ENCODE measurements at places on chromosomes 11 and 22.

- no peak overlapping the region for H3K27ac ChIP-seq
- no peak for DNase-seq
- no peaks in the 10 kb centered on the region for H3K36me3 ChIP-seq
- H3K4me1 ChIP-seq: no peaks in the 10 kb centered on the region
- H3K27me3 ChIP-seq: no peaks in the 10 kb centered on the region
- no peak overlapping the region for H3K4me3 ChIP-seq
Measured at GRCh38 chr11:31957674-31958073, 133.2 kb upstream of the RCN1 start.

- no peaks in the 10 kb centered on the region for H3K4me1 ChIP-seq
- H3K27me3 ChIP-seq: no peaks in the 10 kb centered on the region
- H3K36me3 ChIP-seq: no peaks in the 10 kb centered on the region
- no peak overlapping the region for H3K4me3 ChIP-seq
- H3K27ac ChIP-seq: no peak overlapping the region
Measured at GRCh38 chr22:45919504-45920286, 57.3 kb downstream of the WNT7B start.

DNA sequence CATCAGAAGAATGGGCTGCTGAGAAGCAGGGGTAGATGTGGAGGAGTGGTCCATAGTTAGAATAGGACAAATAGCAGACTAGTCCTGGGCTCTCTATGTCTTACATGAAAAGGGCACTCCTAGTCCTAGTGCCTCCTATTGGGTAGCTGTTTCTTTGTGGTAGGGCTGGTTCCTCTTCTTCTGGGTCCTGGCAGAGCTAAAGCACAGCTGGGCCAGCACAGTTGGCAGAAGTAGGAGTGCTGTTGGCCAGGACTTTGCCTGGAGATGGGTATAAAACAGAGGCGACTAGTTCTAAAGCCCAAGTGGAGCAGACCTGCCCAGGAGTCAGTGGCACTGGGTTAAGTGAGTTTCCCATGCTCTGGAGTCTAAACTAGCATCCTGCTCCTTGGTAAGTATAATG lies 55.2 kb downstream of the PPFIBP2 start:
- no peak for DNase-seq
- H3K36me3 ChIP-seq: no peaks in the 10 kb centered on the region
- H3K4me3 ChIP-seq: no peak overlapping the region
- no peaks in the 10 kb centered on the region for H3K4me1 ChIP-seq
- no peak overlapping the region for H3K27ac ChIP-seq

- H3K4me1 ChIP-seq: peaks cover 29% of the 10 kb centered on the region
- no peaks in the 10 kb centered on the region for H3K27me3 ChIP-seq
- no peak overlapping the region for H3K27ac ChIP-seq
- no peak for DNase-seq
Measured at GRCh38 chr11:44606472-44606871, 41.0 kb downstream of the CD82 start.

GRCh38 chr22:50687829-50688228 lies 15.2 kb downstream of the SHANK3 start:
- no peak overlapping the region for H3K4me3 ChIP-seq
- H3K4me1 ChIP-seq: no peaks in the 10 kb centered on the region
- no peak for DNase-seq
- H3K27ac ChIP-seq: no peak overlapping the region
- H3K36me3 ChIP-seq: no peaks in the 10 kb centered on the region

DNA sequence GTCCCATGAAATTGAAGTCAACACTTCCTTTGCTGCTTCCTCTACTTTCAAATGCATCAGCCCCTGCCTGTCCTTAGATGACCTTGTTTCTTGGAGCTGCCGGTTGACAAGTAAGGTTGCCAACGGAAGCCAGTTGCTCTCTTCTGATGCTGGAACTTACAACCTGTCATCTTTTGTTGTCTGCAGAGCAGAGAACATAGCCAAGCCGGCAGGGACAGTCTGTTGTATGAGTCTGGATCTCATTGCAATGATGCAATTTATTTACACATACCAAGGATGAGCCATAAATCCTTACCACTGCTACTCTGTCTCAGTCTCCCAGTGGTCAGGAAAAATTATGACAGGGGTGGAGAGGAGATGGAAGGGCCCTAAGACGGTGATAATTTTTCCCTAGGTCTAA lies 151.4 kb downstream of the BLID start:
- no peaks in the 10 kb centered on the region for H3K36me3 ChIP-seq
- DNase-seq: no peak
- no peak overlapping the region for H3K27ac ChIP-seq

DNA sequence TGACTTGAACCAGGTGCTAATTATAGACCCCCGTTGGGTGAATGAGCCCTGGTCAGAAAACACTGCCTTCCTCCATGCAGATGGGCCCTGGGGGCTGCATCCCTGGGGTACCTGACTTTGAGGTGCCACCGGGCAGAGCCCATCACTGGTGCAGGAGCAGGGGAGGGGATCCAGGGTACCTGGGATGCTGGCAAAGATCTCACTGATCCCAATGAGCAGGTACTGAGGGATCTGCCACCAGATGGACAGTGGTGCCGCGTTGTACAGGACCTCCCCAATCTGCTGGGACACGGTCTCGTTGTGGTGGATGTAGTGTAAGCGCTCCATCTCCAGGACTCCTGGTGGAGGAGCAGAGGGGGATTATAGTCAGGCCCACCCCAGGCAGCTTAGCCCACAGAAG lies 12.7 kb downstream of the SLC15A3 start:
- no peak for DNase-seq
- no peak overlapping the region for H3K27ac ChIP-seq
- no peaks in the 10 kb centered on the region for H3K36me3 ChIP-seq
- H3K27me3 ChIP-seq: peaks cover 3% of the 10 kb centered on the region
- H3K4me1 ChIP-seq: no peaks in the 10 kb centered on the region

DNA sequence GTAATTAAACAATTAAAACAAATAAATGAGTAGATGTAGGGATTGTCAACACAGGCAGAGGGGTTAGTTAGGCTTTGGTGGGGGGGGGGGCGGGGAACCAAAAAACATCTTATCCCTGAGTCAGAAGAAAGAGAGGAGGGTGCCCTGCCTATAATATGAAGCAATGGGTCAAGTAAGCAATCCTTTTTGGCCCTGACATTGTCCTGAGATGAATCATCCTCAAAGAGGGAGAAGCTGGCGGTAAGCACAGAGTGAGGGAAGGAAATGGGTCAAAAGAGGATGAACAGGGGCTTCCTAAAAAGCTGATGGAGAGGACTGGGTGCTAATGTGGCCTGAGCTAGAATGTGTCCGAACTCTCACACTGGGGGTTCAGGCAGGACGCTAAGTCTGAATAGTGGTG lies 4.7 kb downstream of the OLFML1 start:
- H3K4me3 ChIP-seq: no peak overlapping the region

GRCh38 chr11:79488286-79488685 lies 47.5 kb upstream of the TENM4 start:
- H3K36me3 ChIP-seq: no peaks in the 10 kb centered on the region

DNA sequence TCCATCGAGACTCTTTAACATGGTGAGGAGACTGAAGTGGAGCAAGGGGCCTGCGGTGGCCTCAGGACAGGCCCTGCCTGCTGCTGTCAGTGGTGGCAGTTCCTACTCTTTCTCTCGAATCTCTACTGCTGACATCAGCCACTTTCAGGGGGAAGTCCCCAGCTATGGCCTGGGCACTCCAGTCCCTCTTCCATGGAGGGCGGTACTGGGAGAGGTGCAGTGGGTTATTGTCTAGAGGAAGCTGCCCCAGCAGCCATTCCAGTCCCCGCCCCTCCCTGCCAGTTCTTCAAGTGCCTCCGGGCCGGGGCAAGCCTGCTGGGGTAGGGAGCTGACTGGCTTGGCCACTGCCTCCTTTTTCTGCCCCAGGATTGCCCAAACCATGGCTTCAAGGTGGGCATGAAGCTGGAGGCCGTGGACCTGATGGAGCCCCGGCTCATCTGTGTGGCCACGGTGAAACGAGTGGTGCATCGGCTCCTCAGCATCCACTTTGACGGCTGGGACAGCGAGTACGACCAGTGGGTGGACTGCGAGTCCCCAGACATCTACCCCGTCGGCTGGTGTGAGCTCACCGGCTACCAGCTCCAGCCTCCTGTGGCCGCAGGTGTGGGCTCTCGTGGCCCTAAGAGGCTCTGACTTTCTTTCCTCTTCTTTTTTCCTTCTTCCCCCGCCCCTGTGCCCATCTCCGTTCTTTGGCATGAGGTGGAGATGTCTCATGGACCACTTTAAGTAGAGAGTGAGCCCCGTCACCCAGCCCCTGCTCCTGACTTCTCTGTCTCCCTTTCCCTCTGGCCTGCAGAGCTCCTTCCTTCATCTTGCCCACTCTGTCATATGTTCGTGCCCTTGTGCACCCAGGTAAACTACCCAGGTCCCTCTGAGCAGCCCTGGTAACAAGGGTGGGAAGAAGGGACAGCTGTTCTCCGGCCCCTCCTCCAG lies 13.7 kb downstream of the CHADL start:
- no peaks in the 10 kb centered on the region for H3K27me3 ChIP-seq
- H3K4me1 ChIP-seq: no peaks in the 10 kb centered on the region
- H3K36me3 ChIP-seq: peaks cover 66% of the 10 kb centered on the region
- H3K4me3 ChIP-seq: no peak overlapping the region
- no peak for DNase-seq

DNA sequence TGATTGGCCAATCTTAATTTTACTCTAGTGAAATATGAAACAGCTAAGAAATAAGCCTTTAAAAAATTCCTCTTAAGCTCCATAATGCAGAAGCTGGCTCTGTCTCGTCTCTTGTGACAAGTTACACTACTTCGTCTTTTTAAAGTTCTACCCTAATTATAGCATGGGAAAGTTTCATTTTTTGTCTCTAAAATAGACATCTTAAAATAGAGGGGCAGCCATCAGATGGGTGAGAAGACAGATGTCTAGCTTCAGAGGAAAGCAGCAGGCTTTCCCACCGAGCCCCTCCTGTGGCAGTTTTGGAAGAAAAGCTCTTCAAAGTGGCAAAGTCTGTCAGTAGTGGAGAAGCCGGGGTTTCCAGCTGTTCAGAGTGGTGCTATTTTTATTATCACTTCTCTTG lies 39.5 kb downstream of the XRRA1 start:
- no peak for DNase-seq
- peaks cover 25% of the 10 kb centered on the region for H3K36me3 ChIP-seq
- H3K4me3 ChIP-seq: no peak overlapping the region
- no peaks in the 10 kb centered on the region for H3K27me3 ChIP-seq
- no peaks in the 10 kb centered on the region for H3K4me1 ChIP-seq

DNA sequence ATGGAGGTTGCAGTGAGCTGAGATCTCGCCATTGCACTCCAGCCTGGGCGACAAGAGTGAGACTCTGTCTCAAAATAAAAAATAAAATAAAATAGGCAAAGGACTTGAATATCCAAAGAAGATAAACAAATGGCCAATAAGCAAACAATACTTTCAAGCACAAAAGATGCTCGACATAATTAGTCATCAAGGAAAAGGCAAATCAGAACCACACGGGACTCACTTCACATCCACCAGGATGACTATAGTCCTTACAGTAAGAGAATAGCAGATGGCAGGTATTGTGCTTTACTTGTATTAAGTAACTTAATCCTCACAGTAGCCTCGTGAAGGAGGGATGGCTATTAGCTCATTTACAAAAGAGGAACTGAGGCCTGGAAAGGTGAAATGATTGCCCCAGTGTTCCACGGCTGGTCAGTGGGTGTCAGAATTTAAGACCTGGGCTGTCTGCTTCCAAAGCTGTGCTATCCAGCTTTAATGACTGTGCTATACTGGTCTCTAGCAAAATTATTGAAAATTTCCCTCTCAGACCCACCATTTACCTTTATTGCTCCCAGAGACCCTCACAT lies 40.2 kb upstream of the RBFOX2 start:
- H3K36me3 ChIP-seq: no peaks in the 10 kb centered on the region
- H3K4me1 ChIP-seq: peaks cover 10% of the 10 kb centered on the region
- no peak overlapping the region for H3K27ac ChIP-seq
- H3K4me3 ChIP-seq: no peak overlapping the region
- H3K27me3 ChIP-seq: no peaks in the 10 kb centered on the region

GRCh38 chr11:8723711-8724110 lies 41.1 kb downstream of the RPL27A start:
- no peak for DNase-seq
- no peak overlapping the region for H3K27ac ChIP-seq
- no peaks in the 10 kb centered on the region for H3K4me1 ChIP-seq
- no peaks in the 10 kb centered on the region for H3K36me3 ChIP-seq
- no peak overlapping the region for H3K4me3 ChIP-seq
- H3K27me3 ChIP-seq: no peaks in the 10 kb centered on the region

GRCh38 chr22:45785458-45785857 lies 113.8 kb downstream of the ATXN10 start:
- H3K36me3 ChIP-seq: no peaks in the 10 kb centered on the region
- no peaks in the 10 kb centered on the region for H3K27me3 ChIP-seq
- no peak for DNase-seq
- no peak overlapping the region for H3K4me3 ChIP-seq
- H3K4me1 ChIP-seq: no peaks in the 10 kb centered on the region
- no peak overlapping the region for H3K27ac ChIP-seq

- H3K27me3 ChIP-seq: no peaks in the 10 kb centered on the region
- no peak overlapping the region for H3K4me3 ChIP-seq
- no peak overlapping the region for H3K27ac ChIP-seq
- no peaks in the 10 kb centered on the region for H3K36me3 ChIP-seq
- H3K4me1 ChIP-seq: no peaks in the 10 kb centered on the region
- DNase-seq: no peak
Measured at GRCh38 chr11:122235615-122236014, 119.6 kb upstream of the BLID start.

GRCh38 chr11:93017821-93018690 lies 48.6 kb downstream of the MTNR1B start:
- H3K4me3 ChIP-seq: no peak overlapping the region
- H3K36me3 ChIP-seq: no peaks in the 10 kb centered on the region
- H3K4me1 ChIP-seq: no peaks in the 10 kb centered on the region
- H3K27me3 ChIP-seq: no peaks in the 10 kb centered on the region

GRCh38 chr11:86639137-86639536 lies 33.3 kb downstream of the ME3 start:
- no peaks in the 10 kb centered on the region for H3K36me3 ChIP-seq
- H3K27me3 ChIP-seq: no peaks in the 10 kb centered on the region
- DNase-seq: no peak
- H3K4me3 ChIP-seq: no peak overlapping the region

DNA sequence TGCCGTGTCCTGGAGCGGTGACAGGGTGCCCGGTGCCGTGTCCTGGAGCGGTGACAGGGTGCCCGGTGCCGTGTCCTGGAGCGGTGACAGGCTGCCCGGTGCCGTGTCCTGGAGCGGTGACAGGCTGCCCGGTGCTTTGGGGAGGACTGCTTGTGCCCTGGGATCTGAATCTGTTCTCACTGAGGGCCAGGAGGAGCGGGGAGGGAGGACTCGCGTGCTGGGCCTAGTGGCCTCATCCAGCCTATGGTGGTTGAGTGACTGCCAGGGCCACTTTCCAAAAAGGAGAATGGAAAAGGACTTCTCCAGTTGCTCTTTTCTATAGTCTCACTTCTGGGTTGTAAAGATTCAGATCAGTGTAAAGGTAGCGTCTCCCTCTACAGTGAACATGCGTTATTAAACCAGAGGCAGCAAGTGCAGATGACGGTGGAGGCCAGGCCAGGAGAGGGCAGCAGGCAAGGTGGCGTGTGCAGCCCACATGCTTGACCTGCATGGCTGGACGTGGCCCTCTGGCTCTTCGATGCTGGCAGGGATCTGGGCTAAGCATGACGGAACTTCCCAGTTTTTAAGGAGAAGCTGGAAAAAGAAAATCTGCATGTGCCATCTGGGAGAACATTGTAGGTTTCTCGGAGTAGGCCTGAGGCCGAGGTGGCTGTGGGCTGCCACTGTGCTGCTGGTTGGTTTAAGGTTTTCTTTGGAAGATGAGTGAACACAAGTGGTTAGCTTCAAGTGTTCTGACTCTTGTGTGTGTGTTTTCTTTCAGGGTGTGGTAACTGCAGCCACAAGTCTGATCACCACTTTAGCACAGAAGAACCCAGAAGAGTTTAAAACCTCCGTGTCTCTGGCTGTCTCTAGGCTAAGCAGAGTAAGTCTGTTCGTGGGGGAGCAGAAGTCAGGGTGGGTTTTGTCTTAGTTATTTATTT lies 55.0 kb downstream of the AP2A2 start:
- H3K36me3 ChIP-seq: peaks cover 57% of the 10 kb centered on the region
- H3K27ac ChIP-seq: no peak overlapping the region
- no peaks in the 10 kb centered on the region for H3K4me1 ChIP-seq
- no peak overlapping the region for H3K4me3 ChIP-seq
- no peaks in the 10 kb centered on the region for H3K27me3 ChIP-seq

All from effector memory CD4-positive, alpha-beta T cell (primary cell).